Central memory CD8-positive, alpha-beta T cell (primary cell): ENCODE measurements at places on chromosomes 12 and 14.

DNA sequence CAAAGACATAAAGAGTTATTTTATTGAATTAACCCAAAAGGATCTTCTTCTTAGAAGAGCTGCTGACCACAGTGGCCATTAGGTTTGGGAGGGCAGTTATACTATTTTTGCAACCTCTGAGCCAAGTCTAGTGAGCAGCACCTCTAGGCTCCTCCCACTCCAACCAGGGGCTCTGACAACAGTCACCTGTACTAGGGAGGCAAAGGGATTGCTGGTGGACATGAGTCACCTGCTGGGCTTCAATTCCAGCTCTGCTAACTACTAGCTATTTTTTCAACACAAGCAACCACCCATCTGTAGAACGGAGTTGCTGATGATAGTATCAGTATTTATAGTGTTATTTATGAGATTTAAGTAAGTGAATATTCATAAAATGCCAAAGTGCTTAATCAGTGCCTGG, 166.0 kb downstream of the KLHL28 start:
- no peaks in the 10 kb centered on the region for H3K36me3 ChIP-seq
- H3K27me3 ChIP-seq, result no peaks in the 10 kb centered on the region
- H3K27ac ChIP-seq, result no peak overlapping the region
- H3K4me1 ChIP-seq, result no peaks in the 10 kb centered on the region
- H3K4me3 ChIP-seq, result no peak overlapping the region

DNA sequence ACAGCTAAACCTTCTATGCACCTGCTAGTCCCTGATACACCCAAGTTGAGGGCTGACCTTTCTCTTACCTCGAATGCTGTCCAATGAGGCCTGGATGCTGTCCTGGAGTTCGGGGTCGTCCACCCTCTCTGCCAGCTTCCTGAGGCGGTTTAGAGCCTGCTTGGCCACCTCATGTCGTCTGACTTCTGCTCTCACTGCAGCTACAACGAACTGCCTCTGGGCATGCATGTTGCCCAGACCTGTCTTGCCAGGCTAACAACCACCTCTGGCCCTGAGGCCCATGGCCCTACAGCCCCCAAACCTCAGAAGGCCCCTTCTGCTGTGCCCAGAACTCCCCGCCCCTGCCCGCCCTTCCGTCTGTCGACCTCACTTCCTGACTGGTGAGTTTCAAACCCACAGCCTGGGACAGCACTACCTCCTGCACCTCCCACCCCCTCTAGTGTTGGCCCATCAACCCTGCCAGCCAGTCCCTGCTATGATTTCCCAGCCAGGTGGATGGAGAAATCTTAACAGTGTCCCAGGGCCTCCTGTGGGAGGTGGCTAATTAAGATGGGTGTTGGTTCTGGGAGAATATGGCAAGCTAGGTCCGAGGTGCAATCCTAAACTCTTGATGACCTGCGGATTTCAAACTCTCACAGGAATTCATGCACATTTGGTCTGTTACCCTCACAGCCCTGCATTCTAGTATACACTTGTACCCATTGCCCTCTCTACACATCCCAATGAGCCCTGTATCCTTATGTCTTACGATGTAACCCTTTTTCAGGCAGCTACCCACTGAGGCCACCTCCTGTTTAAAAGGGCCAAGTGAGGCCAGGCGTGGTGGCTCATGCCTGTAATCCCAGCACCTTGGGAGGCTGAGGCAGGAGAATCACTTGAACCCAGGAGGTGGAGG, 2.7 kb upstream of the TSPAN31 start:
- peaks cover 35% of the 10 kb centered on the region for H3K36me3 ChIP-seq
- no peaks in the 10 kb centered on the region for H3K27me3 ChIP-seq
- peaks cover 59% of the 10 kb centered on the region for H3K4me1 ChIP-seq
- H3K27ac ChIP-seq, result peak overlapping the region; percentile 88

DNA sequence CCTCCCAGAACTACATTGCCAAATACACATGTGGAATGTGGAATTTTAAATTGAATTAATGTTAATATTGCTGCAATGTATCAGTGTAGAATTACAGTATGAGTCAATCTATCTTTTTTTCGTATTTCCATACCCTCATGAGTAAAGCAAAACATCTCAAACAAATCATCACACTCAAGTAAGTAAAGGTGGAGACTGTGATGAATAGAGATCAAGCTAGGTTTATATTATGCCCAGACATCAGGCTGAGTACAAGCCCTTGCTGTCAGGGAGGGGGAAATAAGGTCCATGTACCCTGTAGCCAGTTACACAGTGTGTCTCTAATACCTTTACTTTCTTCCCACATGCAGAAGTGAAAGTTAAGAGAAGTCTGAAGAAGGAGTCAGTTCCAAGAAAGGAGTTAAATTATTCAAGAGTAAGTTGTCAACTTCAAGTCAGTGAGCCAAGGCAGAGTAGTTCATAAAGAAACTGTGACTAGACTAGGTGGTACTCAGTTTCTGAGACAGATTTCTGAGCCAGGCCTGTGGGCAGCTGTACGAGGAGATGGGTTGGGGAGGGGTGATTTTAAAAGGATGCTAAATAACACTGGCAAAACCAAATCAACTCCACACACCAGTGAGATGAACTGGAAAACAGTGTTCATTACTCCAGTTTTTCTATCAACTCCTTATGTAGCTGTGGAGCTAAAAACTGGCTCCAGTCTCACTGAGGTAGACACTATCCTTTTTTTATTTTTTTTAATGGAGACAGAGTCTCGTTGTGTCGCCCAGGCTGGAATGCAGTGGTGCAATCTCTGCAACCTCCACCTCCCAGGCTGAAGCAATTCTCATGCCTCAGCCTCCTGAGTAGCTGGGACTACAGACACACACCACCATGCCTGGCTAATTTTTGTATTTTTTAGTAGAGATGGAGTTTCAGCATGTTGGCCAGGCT, 23.8 kb upstream of the STK38L start:
- H3K27me3 ChIP-seq, result peaks cover 12% of the 10 kb centered on the region
- H3K4me3 ChIP-seq, result no peak overlapping the region
- peak overlapping the region; percentile 51 for H3K27ac ChIP-seq
- no peaks in the 10 kb centered on the region for H3K36me3 ChIP-seq

DNA sequence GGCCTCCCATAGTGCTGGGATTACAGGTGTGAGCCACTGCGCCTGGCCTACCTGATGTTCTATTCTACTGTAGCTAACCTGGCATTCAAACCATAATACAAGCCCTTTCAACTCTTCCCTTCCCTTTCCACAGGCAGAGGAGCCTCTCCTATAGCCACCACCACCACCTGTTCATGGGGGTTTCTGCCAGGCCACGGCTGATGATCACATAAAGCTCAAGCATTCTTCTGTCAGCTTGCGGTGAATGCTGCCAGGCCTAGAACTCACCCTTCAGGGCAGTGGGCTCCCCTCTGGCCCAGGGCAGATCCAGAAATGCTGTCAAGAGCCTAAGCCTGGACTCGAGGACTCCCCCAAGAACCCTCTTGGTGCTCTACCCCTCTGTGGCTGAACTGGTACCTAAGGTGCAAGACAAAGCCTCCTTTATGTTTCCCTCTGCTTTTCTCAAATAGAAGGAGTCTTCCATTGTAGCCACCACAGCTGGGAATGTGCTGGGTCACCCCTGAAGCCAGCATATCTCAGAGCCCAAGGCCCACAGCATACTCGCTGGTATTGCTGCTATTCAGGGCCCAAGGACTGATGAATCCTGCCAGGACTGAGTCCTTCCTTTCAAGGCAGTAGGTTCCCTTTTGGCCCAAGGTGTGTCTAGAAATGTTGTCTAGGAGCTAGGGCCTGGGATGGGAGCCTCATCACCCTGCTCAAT, 3.4 kb upstream of the DLGAP5 start:
- no peak for DNase-seq
- H3K36me3 ChIP-seq, result peaks cover 2% of the 10 kb centered on the region
- H3K4me3 ChIP-seq, result no peak overlapping the region
- peaks cover 14% of the 10 kb centered on the region for H3K4me1 ChIP-seq
- no peaks in the 10 kb centered on the region for H3K27me3 ChIP-seq
- no peak overlapping the region for H3K27ac ChIP-seq

DNA sequence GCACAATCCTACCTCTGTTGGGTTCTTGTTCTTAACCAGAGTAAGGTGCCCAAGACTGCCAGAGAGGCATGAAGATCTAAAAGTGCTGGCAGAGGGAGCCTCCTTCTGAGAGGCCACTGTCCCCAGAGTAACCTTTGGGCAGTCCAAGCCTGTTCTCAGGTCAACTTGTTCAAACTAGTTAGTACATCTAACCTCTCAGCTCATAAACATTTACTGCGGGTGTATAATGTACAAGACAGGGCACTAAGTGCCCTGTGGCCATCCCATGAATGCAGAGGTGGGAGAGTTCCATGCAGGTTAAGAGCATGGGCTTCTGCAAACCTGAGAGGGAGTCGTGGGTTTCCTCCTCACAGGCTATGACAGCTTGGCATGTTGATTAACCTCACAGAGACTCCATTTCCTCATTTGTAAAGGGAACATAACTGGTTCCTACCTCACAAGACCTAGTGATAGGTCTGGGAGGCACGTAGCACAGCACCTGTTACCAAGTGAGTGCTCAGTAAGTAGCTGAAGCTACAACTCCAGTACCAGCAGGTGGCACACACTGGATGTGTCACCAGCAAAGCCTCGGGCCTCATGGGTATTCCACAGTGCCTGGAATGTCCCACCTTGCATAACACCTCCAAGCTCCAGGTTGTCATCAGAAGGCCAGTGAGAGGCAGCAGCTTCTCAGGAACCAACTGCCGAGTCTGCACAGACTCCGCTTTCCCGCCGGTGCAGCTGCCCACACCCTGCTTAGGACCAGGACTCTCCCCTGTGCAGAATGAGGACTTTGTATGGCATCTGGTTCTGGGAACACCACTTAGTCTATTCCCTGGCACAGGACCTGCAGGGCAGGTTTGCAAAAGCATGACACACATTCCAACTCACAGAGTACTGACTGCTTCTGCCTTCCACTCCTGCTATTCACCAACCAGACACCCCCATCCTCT, 4.4 kb downstream of the VDR start:
- H3K27ac ChIP-seq, result no peak overlapping the region
- H3K4me3 ChIP-seq, result no peak overlapping the region
- peaks cover 10% of the 10 kb centered on the region for H3K27me3 ChIP-seq
- no peak for DNase-seq
- peaks cover 30% of the 10 kb centered on the region for H3K4me1 ChIP-seq

DNA sequence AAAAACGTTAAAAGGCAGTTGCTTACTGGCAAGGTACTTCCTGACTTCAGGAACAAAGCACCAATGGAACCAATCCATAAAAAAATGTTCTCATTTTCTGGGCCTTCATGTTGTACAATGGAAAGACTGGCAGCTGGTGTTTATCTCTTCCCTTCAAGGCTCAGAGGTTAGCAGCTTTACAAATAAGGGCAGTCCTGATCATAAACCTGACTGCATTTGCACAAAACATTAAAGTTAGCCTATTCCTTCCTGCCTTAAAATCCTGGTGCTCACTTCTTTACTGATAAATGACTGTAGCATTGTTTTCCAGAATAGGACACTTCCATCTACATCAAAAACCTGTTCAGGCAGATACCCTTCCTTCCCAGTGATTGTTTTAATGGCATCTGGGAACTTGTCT, 19.2 kb downstream of the IL26 start:
- DNase-seq, result no peak
- H3K36me3 ChIP-seq, result peaks cover 3% of the 10 kb centered on the region
- H3K4me1 ChIP-seq, result peaks cover 30% of the 10 kb centered on the region
- no peak overlapping the region for H3K27ac ChIP-seq
- no peak overlapping the region for H3K4me3 ChIP-seq

DNA sequence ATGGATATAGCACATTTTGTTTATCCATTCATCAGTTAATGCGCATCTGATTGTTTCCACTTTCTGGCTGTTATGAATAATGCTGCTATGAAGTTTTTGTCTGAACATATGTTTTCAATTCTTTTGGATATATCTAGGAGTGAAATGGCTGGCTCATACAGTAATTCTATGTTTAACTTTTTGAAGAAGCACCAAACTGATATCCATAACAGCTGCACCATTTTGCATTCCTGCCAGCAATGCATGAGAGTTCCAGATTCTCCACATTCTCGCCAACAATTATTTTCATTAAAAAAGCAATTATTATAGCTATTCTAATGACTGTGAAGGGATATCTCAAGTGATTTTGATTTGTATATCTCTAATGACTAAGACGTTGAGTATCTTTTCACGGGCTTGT, 89.9 kb upstream of the PPP4R3A start:
- H3K36me3 ChIP-seq, result no peaks in the 10 kb centered on the region
- no peak overlapping the region for H3K27ac ChIP-seq
- H3K27me3 ChIP-seq, result no peaks in the 10 kb centered on the region
- no peak for DNase-seq
- H3K4me1 ChIP-seq, result no peaks in the 10 kb centered on the region

DNA sequence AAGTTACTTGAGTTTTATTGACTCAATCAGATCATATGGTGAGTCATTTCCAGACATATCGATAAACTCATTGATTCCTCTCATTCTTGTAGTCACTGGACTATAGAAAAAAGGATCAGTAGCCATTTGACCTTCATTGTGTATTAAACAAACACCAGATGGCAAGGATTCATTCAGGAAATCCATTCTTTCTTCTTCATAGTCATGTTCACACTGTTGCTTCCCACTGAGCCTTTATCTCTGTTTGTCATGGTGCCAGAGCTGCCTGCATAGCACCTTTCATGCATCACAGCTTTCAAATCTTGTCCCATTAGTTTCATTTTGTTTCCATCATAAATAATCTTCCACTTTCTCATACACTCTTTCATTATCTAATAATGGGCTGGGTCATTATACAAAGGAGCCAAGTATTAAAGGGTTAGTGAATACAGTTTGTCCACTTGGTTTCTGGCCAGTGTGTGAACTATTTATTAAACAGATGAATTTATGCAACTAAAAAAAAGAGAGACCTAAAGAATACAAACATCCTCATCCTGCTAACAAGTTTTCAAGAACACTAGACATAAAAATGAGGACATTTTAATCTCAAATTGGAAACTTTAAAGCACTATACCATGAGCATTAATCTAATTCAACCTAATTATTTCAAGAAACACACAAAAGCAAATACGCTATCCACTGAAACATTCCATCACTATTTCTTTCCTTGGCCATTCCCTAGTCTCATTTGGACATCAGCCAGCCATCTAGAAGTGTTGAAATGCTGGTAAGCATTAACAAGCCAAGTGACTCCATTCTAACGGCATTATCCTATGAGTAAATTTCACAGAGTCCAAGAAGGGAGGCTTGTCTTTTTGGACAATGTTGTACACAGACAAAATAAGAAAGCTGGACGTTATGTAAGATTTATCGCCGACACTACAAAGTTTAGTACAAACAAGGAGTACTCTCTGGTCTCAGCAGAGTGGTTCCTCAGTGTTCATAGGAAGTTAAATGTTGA, 476.5 kb downstream of the FOXG1 start:
- H3K27me3 ChIP-seq, result no peaks in the 10 kb centered on the region
- no peak overlapping the region for H3K27ac ChIP-seq
- no peak for DNase-seq
